SK-N-DZ (cell line): ENCODE measurements at places on chromosomes 12 and 14.

- no peak for DNase-seq
These were observed 30.4 kb upstream of the PCNX4 start for GRCh38 chr14:60061371-60061770.

- no peak for DNase-seq
These were observed 91.9 kb upstream of the BCL2L14 start for GRCh38 chr12:11978726-11979384.

GRCh38 chr12:79661629-79662028, 29.1 kb downstream of the PAWR start:
- no peak for DNase-seq

DNA sequence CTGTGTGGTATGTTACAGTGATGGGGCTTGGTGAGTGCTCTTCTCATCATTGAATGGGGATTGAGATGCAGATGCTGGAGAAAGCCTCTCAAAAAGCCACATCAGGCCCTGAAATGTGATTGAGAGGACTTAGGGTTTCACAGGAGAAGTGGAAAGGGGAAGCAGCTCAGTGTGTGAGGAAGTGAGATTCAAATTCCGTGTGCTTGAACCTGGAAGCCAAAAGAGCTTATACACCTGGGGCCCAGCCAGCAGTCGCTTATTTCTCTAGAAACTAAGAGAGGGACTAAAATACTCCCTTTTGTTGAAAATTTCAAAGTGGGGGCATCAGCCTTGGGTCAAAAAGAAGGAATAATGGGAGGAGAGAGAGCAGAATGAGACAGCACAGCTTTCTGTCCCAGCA, 39.1 kb upstream of the GZMB start:
- no peak for DNase-seq

DNA sequence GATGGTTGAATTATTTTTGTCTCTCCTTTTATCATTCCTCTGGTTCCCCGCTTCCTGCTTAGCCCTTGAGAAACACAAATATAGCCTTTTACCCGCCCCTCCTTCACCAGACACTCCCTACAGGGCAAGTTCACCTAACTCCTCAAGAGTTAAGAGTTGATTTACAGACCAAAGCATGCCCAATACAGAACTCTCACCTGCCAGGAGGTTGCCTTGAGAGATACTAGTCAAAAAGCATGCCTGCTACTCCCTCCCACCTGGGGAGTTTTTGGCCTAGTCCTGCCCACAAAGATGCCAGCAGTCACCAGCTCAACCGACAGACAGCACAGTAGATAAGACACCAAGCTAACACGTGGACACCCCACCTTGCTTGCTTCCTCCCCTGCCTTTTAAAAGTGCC, 11.2 kb downstream of the LGMN start:
- DNase-seq = no peak

GRCh38 chr12:108403952-108404351, 64.8 kb upstream of the CMKLR1 start:
- no peak for DNase-seq

- DNase-seq = no peak
These were observed 40.4 kb upstream of the BTG1 start for GRCh38 chr12:92186038-92186470.

DNA sequence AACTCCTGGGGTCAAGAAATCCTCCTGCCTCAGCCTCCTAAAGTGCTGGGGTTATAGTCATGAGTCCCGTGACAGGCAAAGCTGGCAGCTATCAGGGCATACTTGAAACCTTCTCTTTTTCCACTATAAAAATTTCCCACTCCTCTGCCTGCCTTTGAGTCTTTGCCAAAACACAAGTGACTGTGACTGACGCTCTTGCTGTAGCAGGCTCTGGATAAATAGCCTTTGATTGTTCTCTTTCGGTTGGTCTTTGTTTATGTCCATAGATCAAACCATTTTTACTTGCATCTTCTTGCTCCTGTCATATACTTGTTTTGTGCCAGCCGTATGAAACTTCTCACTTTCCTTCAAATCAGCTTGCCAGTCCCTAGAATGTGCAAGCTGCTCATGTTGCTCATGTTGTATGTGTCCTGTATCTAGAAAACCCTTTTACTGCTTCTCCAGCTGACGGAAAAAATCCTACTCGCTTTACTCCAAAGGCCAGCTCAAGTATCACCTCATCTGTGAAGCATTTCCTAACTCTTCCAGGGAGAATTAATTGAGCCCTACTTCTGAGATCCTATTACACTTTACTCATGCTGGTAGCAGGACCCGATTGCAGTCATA, 73.1 kb downstream of the RESF1 start:
- DNase-seq = no peak

- no peak for DNase-seq
These were observed 2.5 kb upstream of the CTDSP2 start for GRCh38 chr12:57849035-57849434.

- no peak for DNase-seq
These were observed 2.4 kb downstream of the SLC11A2 start for GRCh38 chr12:51023625-51024382.

DNA sequence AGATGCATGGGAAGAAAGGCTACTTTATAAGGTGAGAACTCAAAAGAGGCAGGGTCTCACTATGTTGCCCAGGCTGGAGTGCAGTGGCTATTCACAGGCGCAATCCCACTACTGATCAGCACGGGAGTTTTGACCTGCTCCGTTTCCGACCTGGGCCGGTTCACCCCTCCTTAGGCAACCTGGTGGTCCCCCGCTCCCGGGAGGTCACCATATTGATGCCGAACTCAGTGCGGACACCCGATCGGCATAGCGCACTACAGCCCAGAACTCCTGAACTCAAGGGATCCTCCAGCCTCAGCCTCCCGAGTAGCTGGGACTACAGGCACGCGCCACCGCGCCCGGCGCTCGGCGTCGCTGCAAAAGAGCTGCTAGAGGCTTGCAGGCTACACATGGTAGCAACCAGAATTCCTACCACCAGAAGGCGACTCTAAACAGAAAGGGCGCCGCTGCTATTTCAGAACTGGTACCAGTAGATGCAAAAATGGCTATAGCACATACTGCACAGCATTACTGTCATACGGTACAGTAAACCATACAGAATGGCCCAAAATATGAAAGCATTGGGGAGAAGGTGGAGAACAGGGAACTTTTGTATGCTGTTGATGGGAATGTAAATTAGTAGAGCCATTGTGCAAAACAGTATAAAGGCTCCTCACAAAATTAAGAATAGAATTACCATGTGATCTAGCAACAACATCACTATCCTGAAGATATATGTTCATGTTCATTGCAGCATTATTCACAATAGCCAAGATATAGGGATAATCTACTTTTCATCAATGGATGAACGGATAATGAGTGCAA, 1.2 kb upstream of the NEMF start:
- DNase-seq = peak; percentile 76

GRCh38 chr12:109952160-109952858, 43.9 kb downstream of the GIT2 start:
- DNase-seq = no peak

GRCh38 chr12:12558291-12558690, 4.4 kb downstream of the DUSP16 start:
- DNase-seq = no peak

- DNase-seq = no peak
These were observed 118.8 kb downstream of the SLC6A15 start for GRCh38 chr12:84793558-84794367.

GRCh38 chr14:71753976-71754375, 178.3 kb upstream of the RGS6 start:
- no peak for DNase-seq

DNA sequence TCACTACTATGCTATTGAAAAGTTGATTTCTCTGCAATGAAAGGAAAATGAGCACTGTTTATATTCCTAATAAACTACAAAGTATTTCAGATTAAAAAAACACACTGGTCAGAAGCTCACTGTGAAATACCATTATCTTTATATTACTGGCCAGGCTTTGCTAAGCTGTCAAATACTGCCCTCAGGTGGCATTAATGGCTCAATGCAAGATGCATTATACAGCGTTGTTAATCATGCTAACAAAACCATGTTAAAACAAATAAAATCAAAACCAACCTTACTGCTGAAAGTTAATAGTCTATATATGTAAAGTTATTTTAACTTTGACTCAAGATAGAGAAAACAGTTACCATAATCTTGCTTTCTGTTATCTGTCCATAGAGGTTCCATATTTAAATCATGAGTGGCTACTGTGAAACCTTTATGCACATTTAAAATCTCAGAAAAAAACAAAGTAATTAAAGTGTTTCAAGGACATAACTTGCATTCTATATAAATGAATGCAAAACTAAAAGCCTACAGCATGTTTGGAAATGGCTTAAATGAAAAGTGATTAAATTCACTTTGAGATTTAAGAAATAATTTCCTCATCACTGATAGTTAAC, 121.7 kb downstream of the RALGAPA1 start:
- peak; percentile 65 for DNase-seq

DNA sequence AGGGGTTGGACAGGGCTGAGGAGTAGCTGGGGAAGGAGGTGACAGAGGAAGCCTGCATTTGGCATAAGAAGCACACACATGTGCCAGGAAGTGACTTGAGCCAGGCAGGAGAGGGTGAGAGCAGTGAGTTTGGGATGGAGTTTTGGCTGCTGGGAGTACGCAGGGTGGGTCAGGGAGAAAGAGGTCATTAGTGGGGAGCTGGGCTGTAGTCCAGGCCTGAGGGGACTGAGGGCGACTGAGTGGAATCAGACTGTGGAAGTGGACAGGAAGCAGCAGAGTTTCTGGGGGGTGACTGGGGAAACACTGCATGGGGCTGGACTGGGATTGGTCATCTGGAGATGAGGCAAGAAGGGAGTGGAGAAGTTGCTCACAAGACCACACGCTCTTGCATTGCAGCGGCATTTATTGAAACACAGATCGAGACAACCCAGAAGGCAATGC, 7.6 kb downstream of the KRT85 start:
- no peak for DNase-seq

DNA sequence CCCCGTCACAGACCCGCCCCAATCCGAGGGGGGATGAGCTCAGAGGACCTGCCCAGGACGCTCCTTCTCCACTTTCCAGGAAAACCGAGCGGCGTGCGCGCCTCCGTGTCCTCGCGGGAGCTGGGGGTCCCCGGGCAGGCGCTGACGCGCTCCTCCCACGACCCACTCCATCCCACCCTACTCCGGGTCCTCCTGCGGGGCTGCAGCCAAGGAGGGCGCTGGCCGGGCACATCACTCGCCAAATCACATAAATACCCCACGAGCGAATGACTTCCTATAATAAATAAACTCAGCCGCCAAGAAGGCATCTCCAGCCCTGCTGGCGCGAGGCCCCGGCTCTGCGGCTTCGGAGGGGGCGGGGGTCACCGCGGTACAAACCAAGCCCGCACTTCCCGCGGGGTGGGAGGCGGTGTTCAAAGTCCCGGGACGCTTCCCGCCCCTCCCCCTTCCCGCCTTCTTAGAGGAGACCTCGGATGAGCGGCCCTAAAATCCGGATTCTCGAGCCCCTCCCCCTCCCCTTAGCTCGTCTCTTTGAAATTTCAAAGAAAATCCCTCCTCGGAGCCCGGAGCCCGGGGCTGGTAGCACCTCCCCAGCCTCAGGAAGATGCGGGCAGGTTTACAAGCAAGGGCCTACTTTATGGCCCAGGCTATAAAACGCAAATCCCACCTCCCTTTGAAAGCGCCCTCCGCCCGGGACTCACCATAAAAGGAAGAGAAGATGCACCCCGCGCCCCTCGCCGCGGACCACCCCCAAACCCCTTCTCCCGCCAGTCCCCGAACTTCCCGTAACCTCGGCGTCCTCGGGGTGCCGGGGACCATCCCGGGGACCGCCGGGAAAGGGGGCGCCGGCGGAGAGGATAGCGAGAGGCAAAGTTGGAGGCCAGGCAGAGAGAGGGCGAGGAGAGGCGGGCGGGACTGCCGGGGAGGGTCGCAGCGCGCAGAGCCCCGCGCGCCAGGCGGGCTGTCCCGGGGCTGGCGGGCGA, 712 bp upstream of the FZD10 start:
- no peak for DNase-seq

DNA sequence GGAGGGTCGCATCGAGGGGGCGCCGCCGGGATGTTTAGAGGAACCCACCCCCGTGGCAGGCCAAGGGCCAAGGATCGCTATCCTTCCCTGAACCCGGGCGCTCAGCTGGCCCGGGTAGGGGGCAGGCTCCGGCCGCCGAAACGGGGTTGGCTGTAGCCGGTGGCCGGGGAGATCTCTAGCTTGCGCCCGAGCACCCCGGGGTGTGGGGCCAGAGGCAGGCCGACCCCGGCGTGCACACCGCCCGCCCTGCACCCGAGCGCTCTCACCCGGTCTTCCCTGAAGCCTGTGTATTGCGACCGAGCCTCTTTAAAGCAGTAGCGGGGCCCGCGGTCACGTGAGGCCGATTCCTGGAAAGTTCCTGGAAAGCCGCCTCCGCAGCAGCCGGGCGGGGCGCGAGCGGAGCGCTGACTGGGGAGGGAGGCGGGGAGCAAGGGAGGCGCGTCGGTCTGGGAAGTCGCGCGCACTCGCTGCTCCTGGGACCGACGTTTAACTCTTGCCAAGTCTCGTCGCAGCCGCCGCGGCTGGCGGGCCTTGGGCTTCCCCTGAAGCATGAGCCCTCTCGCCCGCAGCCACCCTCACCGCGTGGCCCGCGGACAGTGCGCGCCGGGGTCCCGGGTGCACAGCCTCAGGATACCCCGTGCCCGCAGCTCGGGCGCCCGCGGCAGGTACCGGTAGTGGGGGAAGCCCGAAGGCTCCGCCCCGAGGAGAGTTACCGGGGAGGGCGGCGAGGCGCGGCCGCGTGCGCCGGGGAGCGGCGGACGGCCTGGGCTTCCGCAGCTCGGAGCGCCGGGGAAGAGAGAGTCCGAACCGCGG, 1.7 kb upstream of the SOCS2 start:
- peak; percentile 88 for DNase-seq

DNA sequence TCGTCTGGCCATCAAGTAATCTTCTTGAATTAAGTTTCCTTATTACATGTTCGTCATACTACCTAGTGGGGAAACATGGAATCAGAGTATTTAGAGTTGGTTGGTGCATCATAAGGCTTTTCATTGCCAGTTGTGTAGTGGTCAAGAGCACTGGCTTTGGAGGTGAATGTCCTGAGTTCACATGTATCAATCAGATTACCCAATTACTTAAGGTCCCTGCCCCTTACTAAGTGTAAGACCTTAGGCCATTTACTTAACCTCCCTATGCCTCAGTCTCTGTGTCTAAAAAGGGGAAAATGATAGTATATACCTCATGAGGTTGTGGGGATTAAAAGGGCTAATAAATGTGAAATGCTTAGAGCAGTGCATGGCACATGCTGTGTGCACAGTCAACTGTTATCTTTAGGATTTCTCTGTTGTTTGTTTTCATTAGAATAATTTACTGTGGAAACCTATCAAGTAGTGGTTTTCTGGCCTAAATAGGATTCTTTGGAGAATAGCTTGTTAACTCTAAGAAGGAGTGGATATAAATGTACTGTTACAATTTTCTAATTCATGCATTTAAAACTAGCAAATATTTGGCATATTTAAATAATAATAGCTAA, 27.0 kb downstream of the MSRB3 start:
- DNase-seq = no peak

GRCh38 chr12:64006211-64006825, 161.8 kb downstream of the SRGAP1 start:
- DNase-seq = no peak

DNA sequence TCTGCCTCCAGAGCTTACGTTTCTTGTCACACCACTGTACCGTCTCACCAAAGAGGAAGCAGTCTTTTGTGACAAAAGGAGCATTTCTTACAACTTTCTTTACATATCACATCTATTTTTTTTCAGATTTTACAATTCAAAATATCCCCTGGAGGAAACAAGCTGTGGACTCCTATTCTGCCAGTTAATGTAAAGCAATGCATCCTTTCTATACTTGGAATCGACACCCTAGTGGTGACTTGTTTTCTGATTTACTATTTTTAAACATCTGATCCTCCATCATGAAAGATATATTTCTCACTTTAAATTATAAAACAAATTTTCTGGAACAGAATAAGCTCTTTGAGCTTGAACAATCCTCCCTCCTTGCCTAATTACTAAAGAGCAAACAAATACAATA, 34.8 kb downstream of the AICDA start:
- DNase-seq = no peak

- peak; percentile 90 for DNase-seq
These were observed 76.4 kb upstream of the TMEM132C start for GRCh38 chr12:128190614-128191013.
